ENCODE measurements at places on chromosomes 1 and 21.

GRCh38 chr1:162736633-162737067, 53.9 kb upstream of the HSD17B7 start:
- no peak for DNase-seq

DNA sequence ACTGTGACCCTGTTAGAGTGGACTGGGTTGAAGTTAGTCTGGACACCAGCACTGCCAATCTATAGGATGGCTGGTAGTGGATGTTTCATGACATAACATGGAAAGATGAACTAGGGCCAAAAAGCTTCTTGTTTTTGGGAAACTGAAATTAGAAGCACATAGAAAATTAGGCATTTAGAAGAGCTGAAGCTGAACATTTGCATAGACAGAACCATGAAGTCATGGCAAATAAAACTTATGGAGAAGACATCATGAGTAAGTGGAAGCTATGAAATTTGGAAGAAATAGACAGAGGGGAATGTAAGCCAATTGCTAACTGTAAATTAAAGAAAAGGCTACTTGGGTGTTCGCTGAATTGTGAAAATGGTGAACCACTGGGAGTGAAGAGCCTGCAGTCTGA, 2.7 kb upstream of the S100A11 start:
- no peak for DNase-seq

GRCh38 chr1:107821340-107821739, 143.6 kb downstream of the VAV3 start:
- no peak for DNase-seq

DNA sequence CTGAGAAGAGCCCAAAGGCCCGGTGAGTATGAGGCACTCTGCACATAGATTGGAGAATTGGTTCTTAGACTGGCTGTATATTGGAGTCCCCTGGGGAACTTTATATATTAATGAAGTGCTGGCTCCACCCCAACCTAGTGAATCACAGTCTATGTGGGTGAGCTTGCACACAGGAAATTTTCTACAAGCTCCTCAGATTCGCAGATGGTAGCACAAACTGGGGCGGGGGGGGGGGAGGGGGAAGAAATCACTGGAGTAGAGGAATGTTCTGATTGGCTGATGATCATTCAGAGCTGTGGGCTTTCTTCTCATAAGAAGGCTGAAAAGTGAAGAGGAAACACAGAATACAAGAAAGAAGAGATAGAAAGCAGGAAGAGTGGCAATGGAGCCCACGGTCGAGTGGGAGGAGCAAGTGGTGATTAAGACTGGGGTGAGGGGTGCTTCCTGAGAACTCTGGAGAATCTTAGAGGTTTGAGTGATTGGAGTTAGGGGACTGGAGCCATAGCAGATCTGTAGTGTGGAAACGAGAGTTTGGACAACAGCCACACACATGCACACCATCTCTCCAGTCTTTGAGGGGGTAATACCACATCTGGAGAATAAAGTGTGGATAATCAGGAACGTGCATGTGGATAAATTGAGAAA, 465.9 kb upstream of the DAB1 start:
- DNase-seq: no peak

DNA sequence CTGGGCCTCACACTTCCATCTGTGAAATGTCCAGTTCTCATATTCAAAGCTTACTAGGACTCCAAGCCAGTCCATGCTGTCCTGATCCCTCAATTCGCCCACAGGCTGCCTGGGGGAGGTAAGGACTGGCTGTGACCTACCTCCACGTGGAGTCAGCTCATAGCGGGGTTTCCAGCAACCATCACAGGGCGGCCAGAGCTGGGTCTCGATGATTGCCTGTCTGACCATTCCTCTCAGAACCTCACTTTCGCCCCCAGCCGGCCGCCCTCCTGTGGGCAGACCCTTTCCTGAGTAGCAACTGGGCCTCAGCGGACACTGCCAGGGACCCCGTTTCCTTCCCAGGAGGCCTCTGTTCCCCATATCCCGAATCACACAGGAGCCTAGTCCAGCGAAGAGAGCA, 3.4 kb upstream of the RUNX3 start:
- DNase-seq: no peak

Measured in HepG2 (cell line).